Activated CD4-positive, alpha-beta T cell treated with anti-CD3 and anti-CD28 coated beads for 36 hours (primary cell): ENCODE measurements at places on chromosomes 11 and 22. TPM values are rescaled to one million over a fixed set of nuclear protein-coding genes. Genes with fewer than 3 reads are reported as not detected.

The SLC17A6 gene
- not detected for total RNA-seq

- peaks cover 38% of the 10 kb centered on the region for H3K36me3 ChIP-seq
- H3K27me3 ChIP-seq: no peaks in the 10 kb centered on the region
- H3K4me3 ChIP-seq: no peak overlapping the region
Measured at GRCh38 chr11:12172493-12173013, 62.2 kb downstream of the MICAL2 start.

- no peak overlapping the region for H3K27ac ChIP-seq
- no peaks in the 10 kb centered on the region for H3K27me3 ChIP-seq
- H3K4me1 ChIP-seq: no peaks in the 10 kb centered on the region
Measured at GRCh38 chr11:111727431-111727830, 38.8 kb downstream of the PPP2R1B start.

- H3K4me3 ChIP-seq: no peak overlapping the region
- peaks cover 25% of the 10 kb centered on the region for H3K27me3 ChIP-seq
- H3K27ac ChIP-seq: no peak overlapping the region
- peaks cover 2% of the 10 kb centered on the region for H3K36me3 ChIP-seq
Measured at GRCh38 chr22:36617694-36618522, 85.6 kb downstream of the CACNG2 start.

DNA sequence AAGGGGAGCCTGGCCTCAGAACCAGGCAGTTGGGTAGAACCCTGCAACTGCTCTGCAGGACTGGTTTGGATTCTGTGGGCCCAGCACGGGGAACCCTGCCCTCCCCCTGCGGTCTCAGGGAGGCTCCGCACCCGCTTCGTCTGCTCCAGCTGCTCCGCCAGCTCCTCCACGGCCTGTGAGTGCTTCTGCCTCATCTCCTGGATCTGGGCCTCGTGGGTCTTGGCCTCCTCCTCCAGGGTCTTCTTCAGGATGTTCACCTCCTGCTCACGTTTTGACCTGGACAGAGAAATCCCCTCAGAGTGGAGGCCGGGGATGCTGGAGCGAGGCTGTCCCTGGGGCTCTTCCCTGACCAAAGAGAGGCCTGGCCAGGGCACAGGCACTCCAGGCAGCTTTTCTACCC lies 41.9 kb downstream of the APOL1 start:
- H3K4me1 ChIP-seq: peaks cover 17% of the 10 kb centered on the region
- H3K27me3 ChIP-seq: no peaks in the 10 kb centered on the region
- H3K36me3 ChIP-seq: peaks cover 88% of the 10 kb centered on the region

The EXT2 gene
- total RNA-seq: 20.6 TPM

The MTMR2 gene
- total RNA-seq: 36.5 TPM

The TBX1 gene
- total RNA-seq: not detected

DNA sequence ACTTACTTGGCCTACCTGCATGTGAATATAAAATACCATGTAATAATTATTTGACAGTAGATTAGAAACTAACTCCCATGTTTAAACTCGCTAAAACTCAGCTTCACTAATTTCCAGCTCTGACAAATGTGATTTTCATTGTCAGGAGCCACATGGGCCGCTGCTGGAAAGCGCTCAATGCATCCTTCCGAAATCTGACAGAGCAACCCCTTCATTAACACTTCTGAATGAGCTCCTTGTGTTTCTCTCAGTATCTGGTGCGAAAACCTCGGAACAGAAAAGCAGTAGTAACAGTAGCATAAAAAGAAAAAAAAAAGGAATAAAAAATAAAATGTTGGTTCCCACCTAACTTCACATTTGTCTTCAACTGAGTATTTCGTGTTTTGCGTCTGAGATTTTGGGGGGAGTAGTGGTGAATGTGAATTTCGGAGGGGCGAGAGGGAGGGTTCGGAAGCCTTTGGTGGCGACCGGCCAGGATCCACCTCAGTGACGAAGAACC lies 710 bp downstream of the MTCH2 start:
- no peaks in the 10 kb centered on the region for H3K27me3 ChIP-seq
- peak overlapping the region; percentile 96 for H3K27ac ChIP-seq
- DNase-seq: no peak
- H3K4me1 ChIP-seq: peaks cover 25% of the 10 kb centered on the region
- peak overlapping the region; percentile 99 for H3K4me3 ChIP-seq
- H3K36me3 ChIP-seq: peaks cover 22% of the 10 kb centered on the region

GRCh38 chr11:108137212-108137611 lies 15.8 kb downstream of the ACAT1 start:
- peak overlapping the region; percentile 75 for H3K27ac ChIP-seq
- peaks cover 26% of the 10 kb centered on the region for H3K4me1 ChIP-seq
- H3K36me3 ChIP-seq: peaks cover 38% of the 10 kb centered on the region
- no peak overlapping the region for H3K4me3 ChIP-seq
- DNase-seq: no peak

- H3K27ac ChIP-seq: no peak overlapping the region
- H3K36me3 ChIP-seq: no peaks in the 10 kb centered on the region
- no peak for DNase-seq
- peaks cover 2% of the 10 kb centered on the region for H3K4me1 ChIP-seq
- H3K4me3 ChIP-seq: no peak overlapping the region
Measured at GRCh38 chr11:57275582-57275981, 38.5 kb upstream of the APLNR start.

DNA sequence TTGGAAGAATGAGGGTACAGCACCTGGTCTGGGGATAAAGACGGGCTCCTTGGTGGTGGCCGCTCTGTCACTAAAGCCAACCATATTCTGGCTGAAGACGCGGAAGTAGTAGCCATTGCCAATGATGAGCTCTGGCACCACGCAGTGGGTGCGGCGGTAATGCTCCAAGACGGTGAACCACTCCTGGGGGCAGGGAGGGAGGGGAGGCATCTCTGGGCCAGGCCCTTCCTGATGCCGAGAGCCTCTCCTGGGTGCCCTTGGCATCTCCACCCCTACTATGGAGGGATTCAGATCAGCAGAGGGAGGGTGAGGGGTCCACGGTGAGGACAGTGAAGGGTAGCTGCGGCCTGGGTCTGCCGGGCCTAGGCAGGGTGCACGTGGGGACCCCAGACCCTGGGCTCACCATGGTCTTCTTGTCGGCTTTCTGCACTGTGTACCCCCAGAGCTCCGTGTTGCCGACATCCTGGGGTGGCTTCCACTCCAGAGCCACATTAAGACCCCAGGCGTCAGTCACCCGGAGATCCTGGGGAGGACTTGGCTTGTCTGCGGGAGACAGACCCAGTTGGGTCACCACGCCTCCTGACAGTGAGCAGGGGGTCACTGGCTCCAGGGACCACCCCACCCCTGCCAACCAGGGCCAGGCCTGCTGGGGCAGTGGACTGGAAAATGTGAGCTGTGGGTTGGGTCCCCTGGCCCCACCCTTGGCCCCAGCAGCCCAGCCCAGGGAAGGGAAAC lies 19.5 kb downstream of the MYBPC3 start:
- H3K27me3 ChIP-seq: no peaks in the 10 kb centered on the region
- H3K4me1 ChIP-seq: no peaks in the 10 kb centered on the region
- H3K27ac ChIP-seq: no peak overlapping the region
- H3K4me3 ChIP-seq: no peak overlapping the region
- no peak for DNase-seq

GRCh38 chr22:30373331-30374325 lies 13.6 kb downstream of the RNF215 start:
- H3K27me3 ChIP-seq: no peaks in the 10 kb centered on the region
- H3K36me3 ChIP-seq: no peaks in the 10 kb centered on the region
- H3K4me1 ChIP-seq: no peaks in the 10 kb centered on the region
- H3K27ac ChIP-seq: no peak overlapping the region
- DNase-seq: no peak

GRCh38 chr22:49865156-49865555 lies 11.5 kb downstream of the ZBED4 start:
- no peak overlapping the region for H3K4me3 ChIP-seq
- no peaks in the 10 kb centered on the region for H3K27me3 ChIP-seq
- peaks cover 50% of the 10 kb centered on the region for H3K36me3 ChIP-seq
- no peak for DNase-seq
- H3K4me1 ChIP-seq: peaks cover 56% of the 10 kb centered on the region

The FZD4 gene
- 0.14 TPM for total RNA-seq

DNA sequence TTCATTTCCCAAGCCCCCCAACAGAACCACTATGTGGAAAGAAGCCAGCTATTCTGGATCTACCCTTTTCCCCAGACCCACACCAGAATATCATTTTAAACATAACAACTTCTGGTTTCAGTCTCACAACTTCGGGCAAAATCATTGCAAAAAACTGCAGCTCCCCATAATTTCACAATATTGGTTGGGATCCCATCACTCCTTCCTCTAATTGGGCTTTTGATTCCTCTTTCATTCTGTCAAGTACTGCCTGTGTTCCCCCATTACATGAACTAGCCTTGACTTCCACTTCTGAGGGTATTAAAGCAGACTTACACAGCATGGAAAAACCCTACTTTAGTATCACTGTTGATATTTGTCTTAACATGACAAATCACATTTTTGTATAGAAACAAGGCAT lies 4.1 kb upstream of the APOL3 start:
- no peaks in the 10 kb centered on the region for H3K27me3 ChIP-seq
- H3K4me3 ChIP-seq: no peak overlapping the region
- peaks cover 4% of the 10 kb centered on the region for H3K36me3 ChIP-seq
- no peak overlapping the region for H3K27ac ChIP-seq
- peaks cover 48% of the 10 kb centered on the region for H3K4me1 ChIP-seq

The TREH gene
- total RNA-seq: not detected

DNA sequence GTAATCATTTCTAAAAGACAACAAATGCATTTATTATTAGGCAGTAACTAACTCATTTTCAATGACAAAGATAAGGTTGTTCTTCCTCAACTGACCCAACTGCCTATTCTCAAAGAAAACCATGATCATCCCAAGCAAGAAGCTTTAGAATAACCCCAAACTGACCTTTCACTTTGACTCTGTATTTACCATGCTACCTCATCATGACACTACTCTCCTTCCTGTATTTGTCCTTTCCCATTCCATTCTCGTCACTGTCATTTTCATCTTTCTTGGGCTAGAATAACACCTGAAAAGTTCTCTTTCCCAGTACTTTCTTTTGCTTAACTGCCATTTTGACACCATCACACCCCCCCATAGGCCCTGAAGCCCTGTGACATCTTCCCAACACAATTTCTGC lies 48.3 kb downstream of the TCF20 start:
- peaks cover 2% of the 10 kb centered on the region for H3K36me3 ChIP-seq
- no peak for DNase-seq
- no peaks in the 10 kb centered on the region for H3K27me3 ChIP-seq
- H3K27ac ChIP-seq: peak overlapping the region; percentile 37

GRCh38 chr11:120529911-120530310 lies 18.4 kb downstream of the GRIK4 start:
- no peak overlapping the region for H3K4me3 ChIP-seq
- no peak overlapping the region for H3K27ac ChIP-seq
- no peak for DNase-seq

The MS4A15 gene
- total RNA-seq: not detected

- no peaks in the 10 kb centered on the region for H3K27me3 ChIP-seq
- DNase-seq: no peak
- H3K4me3 ChIP-seq: peak overlapping the region; percentile 36
- peaks cover 5% of the 10 kb centered on the region for H3K36me3 ChIP-seq
Measured at GRCh38 chr22:40057652-40058051, 62.9 kb downstream of the FAM83F start.

The PKDREJ gene
- total RNA-seq: not detected

The CHKA gene
- 5.5 TPM for total RNA-seq

DNA sequence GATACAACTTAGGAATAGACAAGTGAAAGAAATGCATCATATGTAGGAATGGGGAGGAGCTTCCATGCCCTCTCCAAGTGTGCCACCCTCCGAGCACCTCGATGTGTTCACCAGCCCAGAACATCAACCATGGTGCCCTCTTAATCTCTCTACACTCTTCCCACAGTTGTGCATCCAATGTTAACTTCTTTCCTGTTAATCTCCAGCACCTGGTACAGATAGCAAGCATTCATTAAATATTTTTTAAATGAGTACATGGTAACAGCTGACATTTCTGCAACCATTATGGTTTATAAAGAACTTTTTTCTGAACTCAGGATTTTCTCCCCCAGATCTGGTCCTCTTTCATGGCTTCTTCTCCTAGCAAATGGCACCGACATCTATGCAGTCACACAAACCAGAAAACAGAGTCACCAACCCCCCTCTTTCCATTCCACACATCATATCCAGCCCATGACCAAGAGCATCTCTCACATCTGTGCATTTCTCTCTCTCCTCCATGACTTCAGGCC lies 118.1 kb upstream of the CLPB start:
- no peak overlapping the region for H3K27ac ChIP-seq
- H3K27me3 ChIP-seq: peaks cover 5% of the 10 kb centered on the region

The CTSD gene
- 38.8 TPM for total RNA-seq

GRCh38 chr11:61542024-61542461 lies 33.5 kb downstream of the LRRC10B start:
- H3K27ac ChIP-seq: no peak overlapping the region
- H3K4me1 ChIP-seq: no peaks in the 10 kb centered on the region
- no peak overlapping the region for H3K4me3 ChIP-seq
- no peak for DNase-seq

GRCh38 chr22:48898524-48899250 lies 929.0 kb downstream of the BRD1 start:
- DNase-seq: no peak
- no peak overlapping the region for H3K27ac ChIP-seq
- no peak overlapping the region for H3K4me3 ChIP-seq
- no peaks in the 10 kb centered on the region for H3K36me3 ChIP-seq

DNA sequence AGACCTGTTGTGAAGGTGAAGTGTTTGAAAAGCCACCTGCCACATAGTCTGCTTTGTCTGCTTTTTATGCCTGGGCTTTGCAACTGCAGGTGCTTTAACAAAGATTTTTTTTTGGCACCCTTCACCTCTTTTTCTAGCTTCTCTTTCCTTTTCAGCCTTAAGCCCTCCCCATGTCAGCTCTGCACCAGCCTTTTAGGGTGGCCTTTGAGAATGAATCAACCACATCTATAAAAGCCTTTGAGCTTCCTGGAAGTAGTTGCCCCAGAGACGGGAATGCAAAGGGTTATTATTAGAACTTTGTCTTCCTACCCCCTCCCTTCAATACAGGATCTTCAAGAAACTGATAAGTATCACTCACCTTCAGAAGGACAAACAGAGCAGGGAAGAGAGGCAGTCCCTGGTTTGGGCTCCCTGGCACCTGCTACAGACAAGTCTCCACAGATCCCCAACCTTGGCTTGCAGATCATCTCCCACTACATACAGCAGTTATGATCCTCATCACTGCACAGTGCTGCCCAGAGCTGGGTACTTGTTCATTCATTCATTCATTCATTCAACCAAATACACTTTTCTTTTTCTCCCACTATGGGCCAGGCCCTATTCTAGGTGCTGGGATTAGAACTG lies 8.0 kb downstream of the PVALB start:
- peaks cover 8% of the 10 kb centered on the region for H3K27me3 ChIP-seq
- no peak for DNase-seq
- H3K4me1 ChIP-seq: peaks cover 17% of the 10 kb centered on the region
- H3K27ac ChIP-seq: no peak overlapping the region
- H3K36me3 ChIP-seq: no peaks in the 10 kb centered on the region
